ENCODE measurements at places on chromosomes 3 and 15.

- DNase-seq: no peak
Observed at GRCh38 chr3:72052841-72053409, 268.0 kb upstream of the PROK2 start.

GRCh38 chr15:57591237-57591821, 375 bp upstream of the MYZAP start:
- no peak for DNase-seq

DNA sequence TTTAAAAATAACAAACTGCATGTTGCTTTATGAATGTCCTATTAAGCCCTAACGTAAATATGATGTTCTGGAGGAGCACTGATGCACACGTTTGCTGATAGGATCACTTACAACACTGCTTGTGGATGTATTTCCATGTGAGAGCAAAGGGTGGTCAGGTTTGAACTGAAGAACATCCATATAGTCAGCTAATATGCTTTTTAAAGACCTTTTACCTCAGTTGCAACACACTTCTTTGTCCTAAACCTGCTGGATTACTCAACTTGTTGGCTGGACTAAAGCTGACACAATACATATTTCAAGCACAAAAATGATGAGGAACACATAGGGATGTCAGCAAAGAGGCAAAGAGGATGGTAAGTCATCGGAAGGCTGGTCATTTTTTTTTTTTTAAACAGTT, 186.6 kb downstream of the TIGIT start:
- DNase-seq: no peak

DNA sequence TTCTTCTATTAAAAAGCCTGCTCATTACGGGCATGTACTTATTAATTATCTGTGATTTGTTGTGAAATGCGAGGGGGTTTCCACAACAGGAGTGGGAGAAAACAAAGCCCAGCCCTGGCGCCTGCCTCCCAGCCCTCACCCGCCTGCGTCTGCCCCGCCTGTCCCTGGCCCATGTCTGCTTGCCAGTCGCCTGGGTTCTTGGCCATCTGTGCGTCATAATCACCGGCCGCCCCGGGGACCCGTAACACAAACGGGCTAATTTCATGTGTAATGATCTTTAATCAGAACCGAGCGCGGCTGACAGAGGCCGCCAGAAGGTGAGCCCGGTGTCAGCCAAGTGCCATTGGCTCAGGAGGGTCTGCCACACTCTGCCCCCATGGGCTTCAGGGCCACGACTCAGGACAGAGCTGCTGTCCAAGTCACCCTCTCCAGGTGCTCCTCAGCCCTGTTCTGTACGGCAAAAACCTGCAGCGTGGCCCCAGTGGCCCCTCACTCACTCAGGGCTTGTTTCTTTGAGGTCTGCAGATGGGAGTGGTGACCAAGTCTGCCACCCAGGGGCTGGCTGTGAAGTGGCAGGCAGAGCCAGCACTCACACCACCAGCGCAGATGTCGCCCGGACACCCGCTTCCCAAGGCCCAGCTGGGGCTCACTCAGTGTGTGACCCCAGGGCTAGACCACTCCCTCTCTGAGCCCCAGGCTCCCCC, 28.8 kb upstream of the TMEM115 start:
- no peak for DNase-seq

DNA sequence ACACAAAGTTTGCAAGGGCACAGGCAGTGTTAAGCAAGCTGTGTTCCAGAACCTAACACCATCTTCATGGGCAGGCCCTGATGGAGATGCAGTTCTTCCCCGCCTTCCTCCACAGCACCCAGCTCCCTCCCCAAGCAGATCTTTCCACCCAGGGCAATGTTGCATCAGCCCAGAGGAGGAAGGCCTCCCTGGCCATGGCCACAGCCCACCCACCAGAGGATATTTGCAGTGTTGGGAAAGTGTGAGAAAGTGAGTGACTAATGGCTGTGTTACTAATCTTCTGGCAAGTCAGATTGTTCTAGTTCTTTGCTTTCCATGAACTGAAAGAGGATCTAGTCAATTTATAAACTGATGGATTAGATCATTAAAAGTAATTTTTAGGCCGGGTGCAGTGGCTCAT, 42.0 kb upstream of the ATP10A start:
- peak; percentile 68 for DNase-seq

- no peak for DNase-seq
Observed at GRCh38 chr15:85793641-85794597, 806 bp downstream of the KLHL25 start.

DNA sequence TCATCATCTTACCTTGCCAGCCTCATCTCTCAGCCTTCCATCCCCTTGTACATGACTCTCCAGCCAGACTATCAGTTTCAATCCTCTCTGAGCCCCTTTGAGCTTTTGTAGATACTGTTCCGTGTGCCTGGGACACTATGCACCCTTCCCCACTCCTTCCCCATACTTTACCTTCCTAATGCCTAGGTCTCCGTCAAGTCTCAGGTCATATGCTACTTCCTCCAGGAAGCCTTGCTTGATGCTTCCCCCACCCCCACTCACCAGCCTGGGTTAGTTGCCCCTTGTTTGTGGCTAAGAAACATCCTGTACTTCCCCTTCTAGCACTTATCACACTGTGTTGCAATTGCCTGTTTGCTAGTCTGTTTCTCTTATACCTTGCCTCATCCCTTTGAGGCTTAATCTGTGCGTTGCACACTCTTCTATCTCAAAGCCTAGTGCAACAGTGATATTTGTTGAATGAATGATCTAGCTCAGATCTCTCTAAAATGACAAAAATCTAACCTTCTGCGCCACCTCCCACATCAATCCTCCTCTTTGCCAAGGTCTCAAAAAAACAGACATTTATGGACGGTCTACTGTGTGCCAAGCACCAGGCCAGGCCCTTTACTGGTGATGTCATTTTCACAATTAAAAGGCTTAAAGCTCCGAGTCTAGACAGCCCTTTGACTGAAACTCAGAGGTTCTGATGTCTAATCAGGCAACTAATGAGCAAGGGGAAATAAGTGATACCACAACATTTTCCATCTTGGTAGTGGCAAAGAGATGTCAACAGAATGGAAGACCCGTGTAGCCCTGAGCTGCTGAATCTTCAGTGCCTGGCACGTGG, 6.5 kb upstream of the USP3 start:
- DNase-seq: no peak

DNA sequence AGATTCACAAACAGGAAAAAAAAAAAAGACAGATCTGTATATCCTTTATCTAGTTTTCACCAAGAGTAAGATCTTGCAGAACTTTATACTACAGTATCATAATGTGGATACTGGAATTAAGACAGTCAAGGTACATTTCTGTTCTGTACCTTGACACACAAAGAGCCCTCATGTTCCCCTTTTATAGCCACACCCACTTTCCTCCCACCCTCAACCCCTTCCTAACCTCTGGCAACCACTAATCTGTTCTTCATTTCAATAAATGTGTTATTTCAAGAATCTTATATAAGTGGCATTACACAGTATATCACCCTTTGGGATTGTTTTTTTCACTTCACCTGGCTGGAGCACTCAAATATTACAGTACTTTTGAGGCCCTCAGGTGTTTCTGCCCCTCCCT, 3.6 kb upstream of the RAB6B start:
- DNase-seq: no peak

DNA sequence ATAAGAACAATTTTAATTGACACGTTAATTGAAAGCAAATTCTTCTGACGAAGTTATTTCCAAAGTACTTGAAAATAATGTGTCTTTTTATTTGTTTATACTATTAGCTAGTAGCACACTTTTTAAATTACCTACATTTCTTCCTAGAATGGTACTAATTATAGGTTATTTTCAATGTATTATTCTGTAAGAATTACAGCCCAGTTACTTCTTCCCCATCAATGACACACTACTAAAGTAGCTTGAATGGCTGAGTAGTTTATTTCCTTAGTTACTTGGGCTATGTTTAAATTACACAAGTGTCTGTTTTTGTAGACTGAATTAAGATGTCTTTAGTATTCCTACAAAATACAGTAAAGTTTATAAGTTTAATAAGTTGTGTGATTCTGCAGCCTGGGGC, 217.6 kb upstream of the IL12A start:
- no peak for DNase-seq

GRCh38 chr15:90018216-90018831, 17.2 kb downstream of the ZNF710 start:
- DNase-seq: no peak

DNA sequence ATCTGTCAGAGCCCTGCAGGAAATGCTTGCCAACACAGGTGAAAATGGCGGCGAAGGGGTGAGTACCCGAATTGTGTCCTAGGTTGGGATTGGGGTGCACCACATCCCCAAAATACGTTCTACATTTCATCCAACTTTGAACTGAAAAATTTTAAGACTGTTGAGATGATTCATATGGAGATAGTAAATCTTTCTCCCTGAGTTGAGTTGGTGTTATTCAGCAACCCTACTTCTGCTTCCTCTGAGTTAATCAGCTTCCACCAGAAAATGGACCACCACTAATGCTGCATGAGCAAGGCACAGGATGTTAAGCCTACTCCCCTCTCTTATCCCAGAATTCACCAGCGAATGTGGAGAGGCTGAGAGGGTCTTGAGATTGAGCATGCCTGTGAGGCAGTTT, 192.9 kb downstream of the RYR3 start:
- no peak for DNase-seq

GRCh38 chr15:84689858-84690257, 26.1 kb downstream of the SEC11A start:
- no peak for DNase-seq

DNA sequence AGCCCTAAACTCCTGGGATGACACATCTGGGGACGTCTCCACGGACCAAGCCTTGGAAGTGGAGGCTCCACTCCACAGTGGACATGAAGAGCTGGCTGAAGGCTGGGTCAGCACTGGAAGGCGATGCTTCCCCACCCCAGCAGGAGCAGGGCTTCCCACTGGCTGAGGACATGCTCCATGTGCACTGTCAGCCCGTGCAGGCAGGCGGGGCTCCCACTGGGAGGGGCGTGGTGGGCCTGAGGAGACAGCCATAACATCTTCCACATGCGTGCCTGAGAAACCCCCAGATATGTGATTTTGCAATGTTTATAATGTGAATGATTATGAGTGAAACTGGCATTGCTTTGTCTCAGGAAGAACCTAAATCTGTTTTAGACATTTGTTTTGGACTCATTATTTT, 231.3 kb downstream of the KLF13 start:
- no peak for DNase-seq

- DNase-seq: no peak
Observed at GRCh38 chr3:73427048-73427706, 197.6 kb downstream of the PDZRN3 start.

GRCh38 chr3:108124337-108125152, 33.7 kb upstream of the CD47 start:
- DNase-seq: no peak

DNA sequence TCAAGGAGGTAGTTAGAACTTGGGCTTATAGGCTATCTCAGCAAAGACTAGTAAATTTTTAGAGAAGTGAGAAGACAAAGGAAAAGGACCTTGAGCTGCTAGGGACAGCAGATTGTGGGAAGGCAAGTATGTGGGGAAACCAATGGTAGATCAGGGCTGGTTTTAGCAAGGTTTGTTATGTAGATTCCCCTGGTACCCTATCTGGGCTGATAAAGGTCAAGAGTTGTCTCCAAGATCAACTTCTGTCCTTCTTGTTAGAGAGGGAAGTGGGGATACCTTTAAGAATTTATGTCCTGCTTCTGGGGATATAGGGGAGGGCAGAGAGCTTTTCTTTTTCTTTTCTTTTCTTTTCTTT, 28.9 kb downstream of the KAT2B start:
- no peak for DNase-seq

DNA sequence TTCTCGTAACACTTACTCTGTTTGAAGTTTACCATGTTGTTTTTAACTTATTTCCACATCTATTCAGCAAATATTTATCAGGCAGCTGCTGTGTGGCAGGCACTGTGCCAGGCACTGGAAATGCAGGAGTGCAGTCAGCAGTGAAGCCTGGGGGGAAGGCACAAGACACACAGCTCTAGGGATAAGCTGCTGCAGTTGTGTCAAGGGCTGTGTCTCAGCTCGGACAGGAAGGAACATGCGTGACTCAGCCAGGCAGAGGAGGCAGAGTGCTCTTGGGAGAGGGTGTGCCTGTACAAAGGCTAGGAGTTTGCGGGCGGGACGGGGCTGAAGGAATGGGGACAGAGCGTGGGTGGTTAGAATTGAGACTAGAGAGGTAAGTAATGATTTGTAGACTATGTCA, 24.7 kb downstream of the LYSMD4 start:
- no peak for DNase-seq

DNA sequence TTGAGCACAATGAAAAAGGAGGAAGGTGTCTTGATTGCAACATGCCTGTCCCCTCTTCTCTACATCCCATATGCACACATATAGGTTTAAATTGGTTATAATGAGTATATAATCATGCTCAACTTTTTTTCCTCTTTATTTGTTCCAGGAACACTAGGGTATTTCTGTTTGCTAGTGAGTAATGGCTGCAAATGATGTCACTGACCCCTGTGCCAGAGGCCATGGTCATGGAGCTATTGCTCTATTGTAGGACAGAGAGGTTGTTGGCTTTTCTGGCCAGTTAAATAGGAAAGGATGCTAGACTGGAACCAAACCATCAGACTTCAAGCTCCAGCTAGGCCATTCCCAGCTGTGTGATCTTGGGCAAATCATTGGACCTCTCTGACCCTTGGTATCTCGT, 9.6 kb downstream of the ARHGEF3 start:
- no peak for DNase-seq

GRCh38 chr15:50377867-50378751, 23.1 kb upstream of the GABPB1 start:
- DNase-seq: no peak

GRCh38 chr15:48722764-48723661, 77.5 kb upstream of the FBN1 start:
- peak; percentile 57 for DNase-seq

DNA sequence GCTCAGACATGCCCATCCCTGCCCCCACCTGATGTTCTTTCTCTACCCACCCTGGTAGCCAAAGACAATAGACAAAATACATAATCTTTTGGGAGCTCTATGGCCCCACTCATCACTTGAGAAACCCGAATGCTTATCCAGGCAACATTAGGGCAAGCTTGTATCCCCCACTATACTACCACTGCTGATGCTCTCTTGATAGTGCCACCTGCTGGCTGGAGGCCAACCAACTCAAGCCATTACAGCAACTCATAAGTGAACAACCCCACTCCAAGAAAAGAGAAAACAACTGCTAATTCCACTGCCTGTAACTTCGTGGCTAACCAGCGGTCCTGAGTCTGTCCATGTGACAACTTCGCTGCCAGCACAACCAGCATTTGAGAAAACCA, 342.5 kb upstream of the TGFBR2 start:
- no peak for DNase-seq

GRCh38 chr3:94011233-94011711, 17.1 kb downstream of the STX19 start:
- DNase-seq: no peak
